ENCODE measurements at places on chromosomes 11 and 22.

DNA sequence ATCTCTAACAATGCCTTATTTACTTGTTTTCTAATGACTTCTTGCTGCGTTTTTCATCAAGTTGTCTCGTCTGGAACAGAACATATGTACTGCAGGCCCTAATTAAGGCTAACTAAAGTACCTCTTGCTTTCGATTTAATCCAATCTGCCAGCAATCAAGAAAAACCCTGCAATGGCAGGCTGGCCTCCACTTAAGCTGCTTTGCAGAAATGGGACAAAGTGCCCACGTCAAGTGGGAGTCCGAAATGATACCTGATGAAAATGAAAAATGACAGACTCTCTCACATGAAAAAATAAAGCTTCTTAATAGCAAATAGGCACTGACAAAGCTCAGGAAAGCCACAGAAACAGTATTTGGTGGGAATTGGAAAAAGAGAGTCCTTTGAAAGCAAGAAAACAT, 1454.7 kb downstream of the FAM181B start:
- peak; percentile 74 for DNase-seq

- DNase-seq = no peak
Measured at GRCh38 chr22:27877501-27877900, 41.6 kb downstream of the PITPNB start.

- no peak for DNase-seq
Measured at GRCh38 chr22:49914256-49914655, 4.0 kb downstream of the ALG12 start.

DNA sequence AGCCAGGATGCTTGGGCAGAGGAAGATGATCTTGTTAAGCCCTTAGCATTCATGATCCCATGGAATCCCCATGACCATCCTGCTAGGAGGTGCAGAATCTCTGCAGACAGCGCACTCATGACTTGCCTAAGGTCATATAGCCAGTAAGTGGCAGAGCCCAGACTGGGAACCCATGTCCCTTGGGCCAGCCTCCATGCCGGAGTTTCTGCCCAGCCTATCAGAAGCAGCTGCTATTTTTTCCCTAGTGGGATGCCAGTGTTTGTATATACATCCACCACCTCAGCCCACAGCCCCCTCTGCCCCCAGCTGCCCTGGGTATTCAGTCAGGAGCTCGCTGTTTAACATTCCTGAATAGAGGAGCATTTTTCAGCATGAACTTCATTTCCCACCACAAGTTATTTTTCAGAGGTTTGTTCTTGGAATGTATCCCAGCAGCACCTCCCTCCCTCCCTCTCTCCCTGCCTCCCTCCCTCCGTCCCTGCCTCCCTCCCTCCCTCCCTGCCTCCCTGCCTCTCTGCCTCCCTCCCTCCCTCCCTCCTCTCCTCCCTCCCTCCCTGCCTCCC, 34.4 kb upstream of the SUSD2 start:
- no peak for DNase-seq

DNA sequence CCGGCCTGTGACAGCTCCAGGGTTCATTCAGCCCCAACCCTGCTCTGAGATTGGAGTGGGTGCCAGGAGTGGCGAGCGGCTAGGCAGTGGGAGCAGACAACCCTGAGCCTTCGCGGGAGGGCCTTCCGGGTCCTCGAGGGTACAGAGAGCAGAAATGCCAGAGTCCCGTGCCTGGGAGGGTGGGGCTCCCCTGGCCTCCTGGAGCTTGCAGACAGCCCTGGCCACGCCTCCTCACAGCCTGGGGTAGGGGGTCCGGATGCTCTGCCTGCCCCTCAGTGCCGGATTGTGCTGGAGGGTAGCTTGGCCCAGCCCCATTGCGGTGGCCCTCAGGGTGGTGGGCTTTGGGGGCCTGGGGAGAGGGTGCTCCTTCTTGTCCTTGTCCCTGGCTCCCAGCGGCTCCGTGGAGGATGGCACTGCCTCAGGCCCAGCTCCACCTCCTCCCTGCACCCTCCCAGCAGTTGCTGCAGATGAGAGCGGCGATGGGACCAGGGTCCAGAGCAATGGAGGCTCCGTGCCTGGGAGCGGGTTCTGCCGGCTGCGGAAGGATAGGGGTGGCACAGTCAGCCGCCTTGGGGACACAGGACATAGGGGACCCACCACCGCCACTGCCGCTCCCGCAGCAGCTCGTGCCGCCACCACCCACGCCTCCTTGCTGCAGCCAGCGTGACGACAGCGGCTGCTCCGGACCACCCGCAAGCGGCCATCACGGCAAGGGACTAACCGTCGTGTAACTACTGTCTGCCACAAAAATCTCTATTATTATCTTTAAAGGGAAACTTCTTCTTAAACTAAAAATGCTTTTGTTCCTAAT, 34.9 kb upstream of the OR10G7 start:
- peak; percentile 61 for DNase-seq

- DNase-seq = no peak
Measured at GRCh38 chr11:85945788-85946187, 90.6 kb downstream of the CCDC83 start.

- no peak for DNase-seq
Measured at GRCh38 chr11:28133146-28133545, 25.0 kb downstream of the METTL15 start.

DNA sequence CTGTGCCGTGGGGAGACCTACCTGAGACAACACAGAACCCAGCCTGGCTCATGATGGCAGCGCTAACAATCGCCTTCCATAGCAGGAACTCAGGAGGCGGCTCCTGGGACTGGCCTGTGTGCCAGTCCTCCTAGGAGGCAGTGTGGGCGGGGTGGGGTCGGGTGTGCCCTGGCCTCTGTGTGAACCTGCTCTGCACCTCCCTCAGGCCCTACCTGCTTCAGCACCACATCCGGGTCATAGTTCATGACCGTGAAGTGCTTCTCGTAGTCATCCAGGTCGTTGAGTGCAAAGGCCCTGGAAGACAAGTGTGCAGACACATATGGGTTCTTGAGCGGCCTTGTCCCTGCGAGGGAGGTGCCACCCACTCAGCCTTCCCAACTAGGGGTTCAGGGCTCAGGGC, 15.3 kb downstream of the TTLL12 start:
- no peak for DNase-seq

DNA sequence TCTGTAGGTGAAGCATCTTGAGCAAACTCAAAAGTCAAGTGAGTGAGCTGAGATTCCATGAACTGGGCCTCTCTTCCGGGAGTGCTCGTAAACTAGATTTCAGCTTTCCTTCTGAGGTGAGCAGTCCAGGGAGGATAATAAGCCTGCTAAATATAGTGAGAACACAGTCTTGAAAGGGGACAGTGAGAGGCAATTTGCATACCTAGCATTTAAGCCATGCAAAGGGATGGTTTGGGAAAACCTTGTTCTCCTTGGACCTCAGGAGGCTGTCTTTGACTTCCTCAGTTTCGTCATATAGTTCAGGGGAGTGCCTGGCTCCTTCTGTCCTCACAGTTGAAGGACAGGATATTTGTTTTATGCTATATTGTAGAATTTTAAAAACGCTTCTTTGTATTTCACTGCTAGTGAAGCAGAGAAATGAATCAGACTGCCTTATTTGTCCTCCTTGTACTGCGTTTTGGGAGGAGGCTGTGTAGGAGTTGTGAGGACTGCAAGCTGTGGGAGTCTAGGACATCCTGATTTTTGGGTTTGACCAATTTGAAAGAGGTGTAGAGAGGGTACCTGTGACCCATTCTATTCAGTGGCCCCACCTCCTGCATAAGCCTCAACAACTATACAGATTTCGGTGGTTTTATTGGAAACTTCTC, 11.0 kb upstream of the SORL1-AS1 start:
- no peak for DNase-seq

DNA sequence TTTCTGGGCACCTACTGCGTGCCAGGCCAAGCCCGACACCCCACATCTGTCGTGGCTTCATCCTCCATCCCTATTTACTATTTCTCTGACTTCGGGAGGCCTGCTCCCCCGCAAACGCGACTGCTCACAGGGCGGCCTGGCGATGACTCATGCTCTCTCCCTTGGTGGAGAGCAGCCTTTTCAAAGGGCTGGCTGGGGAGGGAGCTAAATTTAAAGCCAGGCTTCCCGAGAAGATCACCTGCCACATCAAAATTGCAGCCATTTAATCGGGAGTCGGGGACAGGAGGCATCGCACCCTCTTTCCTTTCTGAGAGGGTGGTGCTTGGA, 24.9 kb upstream of the SHISAL1 start:
- peak; percentile 35 for DNase-seq

DNA sequence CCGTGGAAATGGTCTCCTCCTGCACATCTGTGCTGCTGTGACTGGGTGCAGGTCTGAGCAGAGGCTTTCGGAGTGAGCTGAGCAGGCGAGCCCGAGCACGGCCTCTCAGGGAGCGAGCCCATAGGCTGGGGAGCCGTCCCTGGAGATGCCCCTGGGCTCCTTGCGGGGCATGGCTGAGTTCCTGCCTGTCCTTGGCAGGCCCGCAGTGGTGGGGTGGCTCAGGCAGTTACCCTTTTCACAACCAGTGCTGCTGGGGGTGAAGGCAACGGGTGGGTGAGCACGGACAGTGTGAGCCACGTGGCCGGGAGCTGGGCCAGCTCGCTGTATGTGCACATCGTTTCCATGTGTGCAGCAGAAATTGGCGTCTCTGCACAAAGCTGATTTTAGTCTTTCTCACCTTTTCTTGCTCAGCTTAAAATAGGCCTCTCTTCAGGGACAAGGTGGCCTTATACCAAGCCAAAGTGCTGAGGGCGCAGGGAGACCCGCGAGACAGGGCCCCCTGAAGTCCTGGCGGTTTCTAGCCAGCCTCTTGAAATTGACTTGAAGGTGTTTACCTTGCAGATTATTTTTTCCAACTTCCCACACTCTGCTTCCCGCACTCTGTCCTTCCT, at the start of gene TP53AIP1:
Gene TP53AIP1 (minus strand): TSS at position 55 of the 611 bp plus-strand sequence. CDS start 5,053 bp downstream, outside the sequence.
- DNase-seq = no peak

DNA sequence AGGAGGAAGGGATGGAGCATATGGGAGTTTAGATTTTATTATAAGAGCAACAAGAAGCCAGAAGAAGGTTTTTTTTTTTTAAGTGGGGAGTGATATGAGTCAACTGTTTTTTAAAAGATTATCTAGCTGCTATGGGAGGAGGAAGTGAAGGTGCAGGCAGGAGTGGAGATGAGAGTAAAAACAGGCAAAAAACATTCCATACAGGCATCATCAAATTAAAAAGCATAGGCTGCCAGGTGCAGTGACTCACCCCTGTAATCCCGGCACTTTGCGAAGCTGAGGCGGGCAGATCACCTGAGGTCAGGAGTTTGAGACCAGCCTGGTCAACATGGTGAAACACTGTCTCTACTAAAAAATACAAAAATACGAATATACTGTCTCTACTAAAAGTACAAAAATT, 368.4 kb upstream of the MTNR1B start:
- peak; percentile 21 for DNase-seq

DNA sequence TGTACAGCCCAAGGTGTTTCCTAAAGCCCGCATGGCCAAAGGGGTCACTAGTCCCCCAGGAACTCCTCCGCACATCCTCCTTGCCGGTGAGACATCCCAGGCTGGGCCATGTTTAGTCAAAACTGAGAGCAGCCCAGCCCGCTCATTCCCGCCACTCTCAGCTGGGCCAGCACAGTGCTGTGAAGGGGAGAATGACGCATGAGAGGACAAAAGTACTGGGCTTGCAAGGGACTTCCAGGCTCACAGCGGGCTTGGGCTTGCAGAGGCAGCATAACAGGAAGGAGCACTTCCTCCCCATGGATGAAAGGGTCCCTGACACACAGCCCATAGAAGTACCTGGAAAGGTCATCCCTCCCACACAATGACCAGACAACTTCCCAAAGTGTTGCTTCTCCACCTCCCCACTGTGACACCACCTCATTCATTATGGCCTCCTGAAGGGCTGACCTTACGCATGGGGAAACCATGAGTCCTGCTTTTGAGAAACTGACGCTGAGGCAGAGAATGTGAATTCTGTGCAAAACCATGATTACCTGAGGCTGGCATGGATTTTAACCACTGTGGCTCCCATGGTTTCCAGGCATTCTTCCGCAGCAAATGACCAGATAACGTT, 19.1 kb downstream of the ETS1 start:
- DNase-seq = no peak

DNA sequence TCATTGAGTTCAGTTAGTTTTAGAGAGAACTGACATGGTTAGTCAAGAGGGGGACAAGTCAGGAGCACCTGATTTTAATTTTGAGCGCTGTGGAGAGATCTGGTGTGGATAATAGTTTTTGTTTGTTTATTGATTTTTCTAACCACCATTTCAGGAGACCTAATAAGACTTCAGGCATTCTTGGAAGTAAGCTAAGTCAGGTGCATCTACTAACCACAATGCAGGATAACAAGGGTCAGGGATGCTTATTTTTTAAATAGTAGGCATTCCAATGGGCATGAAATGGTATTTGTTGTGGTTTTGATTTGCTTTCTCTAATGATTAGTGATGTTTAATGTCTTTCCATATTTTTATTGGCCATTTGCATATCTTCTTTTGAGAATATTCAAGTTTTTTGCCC, 212.1 kb downstream of the NAV2 start:
- DNase-seq = no peak

DNA sequence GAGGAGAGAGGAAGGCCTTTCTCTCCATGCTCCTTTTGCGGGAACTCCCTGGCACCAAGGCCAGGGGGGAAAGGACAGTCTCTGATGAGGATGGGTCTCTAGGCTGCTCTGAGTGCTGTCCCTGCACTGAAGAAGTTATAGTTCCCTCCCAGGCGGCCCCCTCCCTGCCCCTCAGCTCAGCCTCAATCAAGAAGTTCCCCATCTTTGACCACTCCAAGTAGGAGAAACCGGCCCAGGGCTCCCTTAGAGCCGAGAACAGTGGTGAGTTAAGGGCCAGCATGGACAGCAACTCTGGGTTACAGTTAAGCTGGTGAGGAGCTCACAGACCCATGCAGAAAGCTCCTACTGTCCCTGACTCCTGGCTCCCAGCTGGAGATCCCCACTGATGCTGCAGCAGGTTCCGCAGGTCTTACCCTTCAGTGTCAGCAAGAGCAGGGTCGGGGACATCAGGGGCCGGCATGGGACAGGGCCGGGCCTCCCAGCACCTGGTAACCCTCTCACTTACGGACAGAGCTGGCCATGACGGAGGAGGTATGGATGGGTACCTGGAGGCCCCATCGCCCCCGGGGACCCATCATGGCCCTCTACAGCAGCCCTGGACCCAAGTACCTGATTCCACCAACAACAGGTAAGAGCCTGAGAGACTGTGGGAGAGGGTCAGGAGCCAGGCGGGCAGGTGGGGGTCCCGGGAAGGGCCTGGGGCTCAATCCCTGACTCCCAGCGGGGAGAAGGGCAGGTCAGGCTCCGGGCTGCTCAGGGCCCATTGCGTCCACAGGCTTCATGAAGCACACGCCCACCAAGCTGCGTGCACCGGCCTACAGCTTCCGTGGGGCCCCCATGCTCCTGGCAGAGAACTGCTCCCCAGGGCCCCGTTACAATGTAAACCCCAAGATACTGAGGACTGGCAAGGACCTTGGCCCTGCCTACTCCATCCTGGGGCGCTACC, 4.2 kb downstream of the SCGB1C1 start:
- DNase-seq = no peak

DNA sequence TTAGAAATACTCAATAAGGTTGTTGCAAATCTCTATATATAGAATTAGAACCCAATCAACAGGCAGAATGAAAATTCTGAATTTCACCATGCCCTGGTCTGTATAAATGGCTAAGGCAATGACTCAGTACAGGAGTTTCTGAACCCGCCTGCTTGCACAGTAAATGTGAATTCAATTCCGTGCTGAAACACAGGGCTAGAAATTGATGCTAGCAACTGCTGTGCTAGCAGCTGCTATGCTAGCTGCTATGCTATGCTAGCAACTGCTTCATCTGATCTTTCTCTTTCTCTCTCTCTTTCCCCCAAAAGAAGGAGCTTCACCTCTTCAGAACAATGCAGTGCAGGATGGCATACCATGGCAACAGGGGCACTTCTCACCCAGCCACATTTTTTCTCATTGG, 9.7 kb upstream of the OR52J3 start:
- no peak for DNase-seq

GRCh38 chr22:36761553-36762240, 14.2 kb downstream of the IFT27 start:
- DNase-seq = no peak

- no peak for DNase-seq
Measured at GRCh38 chr11:26017322-26017860, 314.5 kb upstream of the ANO3 start.
